ENCODE measurements at places on chromosomes 7 and 10.

DNA sequence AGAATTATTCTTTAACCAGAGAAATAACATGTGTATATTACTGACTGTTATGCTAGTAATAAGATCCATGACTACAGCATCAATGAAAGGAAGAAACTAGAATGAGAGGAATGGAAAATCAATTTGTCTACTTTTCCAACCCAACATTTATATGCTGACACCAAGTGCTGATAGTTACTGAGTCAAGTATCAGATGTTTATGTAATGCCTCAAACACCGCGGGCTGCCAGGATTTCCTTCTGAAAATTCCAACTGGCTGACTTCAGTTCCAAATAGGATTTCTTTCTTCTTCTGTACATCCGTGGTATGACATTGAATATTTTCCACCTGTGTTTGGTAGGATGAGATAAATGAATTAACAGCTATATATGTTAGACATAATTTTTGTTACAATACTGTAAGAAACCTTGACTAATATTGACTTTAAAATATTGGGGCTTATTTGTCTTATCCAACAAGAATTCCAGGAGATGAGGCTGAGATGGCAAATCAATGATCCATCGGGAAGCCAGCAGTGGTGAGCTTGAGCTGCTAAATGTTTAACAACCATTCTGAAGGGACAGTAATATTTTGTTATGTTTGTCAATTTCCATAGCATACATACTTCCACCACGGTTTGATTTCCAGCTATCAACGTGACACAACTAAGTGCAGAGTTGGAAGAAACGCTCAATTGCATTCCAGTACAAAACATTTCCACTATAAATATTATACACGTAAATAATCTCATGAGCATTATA is 435.2 kb upstream of the AUTS2 start:
- DNase-seq = no peak

DNA sequence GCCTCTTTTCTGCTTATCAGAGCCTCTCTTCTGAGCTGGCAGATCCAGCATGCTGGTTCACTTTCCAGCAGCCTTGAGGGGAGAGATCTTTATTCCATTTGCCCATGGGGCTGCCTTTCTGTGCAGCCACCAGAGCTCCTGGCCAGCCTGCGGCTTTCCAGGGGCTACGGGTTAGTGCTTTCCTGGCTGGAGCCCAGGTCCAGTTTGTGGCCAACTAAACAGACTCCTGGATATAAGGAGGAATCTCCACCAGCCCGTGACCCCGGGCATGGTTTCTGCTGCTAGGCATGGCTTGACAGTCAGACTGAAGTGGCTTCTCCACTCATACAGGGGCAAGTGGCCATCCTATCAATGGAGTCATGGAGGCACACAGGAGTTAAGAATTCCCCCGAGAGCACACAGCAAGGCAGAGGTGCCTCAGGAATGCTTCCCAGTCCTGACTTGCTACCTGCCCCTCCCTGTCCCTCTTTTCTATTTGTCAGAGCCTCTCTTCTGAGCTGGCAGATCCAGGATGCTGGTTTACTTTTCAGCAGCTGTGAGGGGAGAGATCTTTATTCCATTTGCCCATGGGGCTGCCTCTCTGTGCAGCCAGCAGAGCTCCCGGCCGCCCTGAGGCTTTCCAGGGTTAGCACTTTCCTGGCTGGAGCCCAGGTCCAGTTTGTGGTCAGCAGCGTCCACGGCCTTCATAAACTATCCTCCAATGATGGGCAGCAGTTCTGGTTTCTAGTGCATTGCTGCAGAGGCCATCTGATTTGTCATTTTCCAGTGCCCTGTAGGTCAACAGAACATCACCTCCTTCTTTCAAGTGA is 35.9 kb downstream of the TSPAN15 start:
- DNase-seq = no peak

DNA sequence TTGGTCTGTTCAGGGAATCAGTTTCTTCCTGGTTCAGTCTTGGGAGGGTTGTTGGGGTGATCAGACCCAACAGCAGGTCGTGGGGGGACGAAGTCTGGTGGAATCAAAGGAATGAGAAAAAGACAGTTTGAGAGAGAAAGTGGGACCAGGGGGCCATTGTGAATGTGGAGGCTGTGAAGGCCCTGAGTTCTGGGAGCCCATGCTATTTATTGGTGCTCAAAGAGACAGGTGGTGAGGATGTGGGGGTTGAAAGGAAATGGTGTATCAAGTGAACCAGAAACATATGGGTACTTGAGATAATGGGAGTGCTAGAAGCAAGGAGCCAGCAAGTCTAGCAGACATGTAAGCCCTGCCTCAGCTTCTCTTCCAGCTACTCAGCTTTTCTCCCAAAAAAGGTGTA is 84.1 kb downstream of the CCSER2 start:
- no peak for DNase-seq

- no peak for DNase-seq
Measured at GRCh38 chr7:98057157-98057556, 49.5 kb upstream of the LMTK2 start.

- no peak for DNase-seq
Measured at GRCh38 chr7:19294619-19295018, 149.4 kb upstream of the FERD3L start.

GRCh38 chr7:100483090-100483721 is 521 bp upstream of the NYAP1 start:
- DNase-seq = peak; percentile 68

All from stimulated activated CD8-positive, alpha-beta memory T cell treated with anti-CD3 and anti-CD28 coated beads, Interleukin-7, amount 100 ng/mL, for 1 hour (primary cell).